Hematopoietic multipotent progenitor cell treated with erythropoietin and hydrocortisone succinate and interleukin-3 and kit ligand, for 6 days (in vitro differentiated cells): ENCODE measurements at places on chromosomes 16 and 17.

DNA sequence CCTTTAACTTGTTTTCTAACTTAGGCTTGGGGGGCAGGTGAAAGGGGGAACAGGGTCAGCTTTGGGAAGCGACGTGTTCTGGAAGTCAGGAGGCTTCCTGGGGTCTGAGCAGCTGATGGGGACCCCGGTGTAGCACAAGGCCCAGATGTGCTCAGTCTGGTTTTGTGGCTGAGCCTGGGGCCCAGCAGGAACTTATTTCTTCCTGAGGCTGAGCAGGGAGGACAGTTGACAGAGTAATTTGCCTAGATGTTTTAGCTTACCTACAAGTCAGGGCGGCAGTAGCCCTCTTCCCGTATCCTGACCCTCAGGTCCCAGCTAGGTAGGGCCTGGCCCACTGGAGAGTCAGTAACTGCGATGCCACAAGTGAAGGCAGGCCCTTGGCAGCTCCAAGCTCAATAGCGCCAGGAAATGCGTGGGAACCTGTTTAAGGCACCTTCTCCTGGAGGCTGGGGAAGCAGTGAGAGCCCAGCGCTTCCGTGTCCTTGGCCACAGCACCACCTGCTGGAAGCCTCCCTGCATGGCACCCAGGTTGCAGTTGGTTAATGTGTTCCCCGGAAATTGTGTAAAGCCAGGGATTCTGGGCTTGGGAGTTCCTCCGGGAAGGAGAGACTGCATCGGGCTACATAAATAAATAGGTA, 5.2 kb downstream of the CCR7 start:
- DNase-seq, result peak; percentile 91

DNA sequence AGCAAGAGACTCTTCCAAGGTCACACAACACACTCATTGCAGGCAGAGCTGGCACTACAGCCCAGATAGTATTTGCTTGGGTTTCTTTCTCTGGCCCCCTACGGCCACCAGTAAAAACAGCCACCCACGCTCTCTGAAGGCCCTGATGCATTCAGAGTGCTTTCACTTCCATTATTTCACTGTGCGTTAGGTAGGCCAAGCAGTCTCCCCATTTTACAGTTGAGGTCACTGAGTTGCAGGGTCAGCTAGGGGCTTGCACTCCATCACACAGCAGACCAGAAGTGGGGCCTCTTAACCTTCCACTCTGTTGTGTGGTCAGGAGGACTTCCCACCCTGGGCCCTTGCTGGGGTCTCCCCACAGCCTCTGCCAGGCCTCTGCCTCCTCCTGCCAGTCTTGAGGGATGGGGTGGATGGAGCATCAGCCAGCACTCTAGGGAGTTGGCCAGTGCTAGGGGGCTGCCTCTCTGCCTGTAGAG, 2.5 kb downstream of the TBX21 start:
- no peak for DNase-seq

GRCh38 chr17:3943240-3943891, 20.9 kb downstream of the ATP2A3 start:
- DNase-seq, result no peak

- DNase-seq, result no peak
Measured at GRCh38 chr16:57358086-57358420, 530 bp upstream of the CCL22 start.

- peak; percentile 88 for DNase-seq
Measured at GRCh38 chr17:32341857-32342602, at the start of gene C17orf75. Gene C17orf75, minus strand, starts transcription at chr17:32342173. Its CDS starts 34 bp downstream, at chr17:32342139.

- no peak for DNase-seq
Measured at GRCh38 chr17:30310562-30310961, 18.8 kb upstream of the BLMH start.

DNA sequence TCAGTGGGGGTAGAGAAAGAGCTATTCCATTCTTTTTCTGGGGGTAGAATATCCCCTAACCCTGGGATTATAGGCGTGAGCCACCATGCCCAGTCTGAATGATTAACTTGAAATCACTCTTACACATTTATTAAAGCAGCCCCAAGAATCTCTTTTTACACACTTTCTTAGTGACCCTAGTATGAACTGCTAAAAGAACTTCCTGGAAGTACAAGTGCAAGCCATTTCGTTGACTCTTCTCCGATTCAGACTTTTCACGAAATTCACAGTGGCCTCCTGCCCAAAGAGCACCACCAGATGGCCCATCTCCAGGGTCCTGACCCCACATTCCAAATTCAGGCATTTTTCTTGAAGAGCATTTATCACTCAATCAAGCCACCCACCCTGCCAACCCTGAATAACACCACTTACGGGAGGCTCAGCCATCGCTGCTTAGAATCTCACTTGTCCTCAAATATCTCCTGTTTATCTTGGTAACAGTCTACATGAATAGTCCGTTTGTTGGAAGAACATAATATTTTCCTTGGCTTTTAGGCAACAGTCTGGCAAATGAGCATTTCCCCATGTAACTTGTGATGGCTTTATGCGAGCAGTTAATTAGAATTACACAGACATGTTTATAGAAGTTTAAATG, 28.0 kb downstream of the ZNF423 start:
- DNase-seq, result no peak

- no peak for DNase-seq
Measured at GRCh38 chr17:78998311-78999055, 11.1 kb downstream of the CANT1 start.

DNA sequence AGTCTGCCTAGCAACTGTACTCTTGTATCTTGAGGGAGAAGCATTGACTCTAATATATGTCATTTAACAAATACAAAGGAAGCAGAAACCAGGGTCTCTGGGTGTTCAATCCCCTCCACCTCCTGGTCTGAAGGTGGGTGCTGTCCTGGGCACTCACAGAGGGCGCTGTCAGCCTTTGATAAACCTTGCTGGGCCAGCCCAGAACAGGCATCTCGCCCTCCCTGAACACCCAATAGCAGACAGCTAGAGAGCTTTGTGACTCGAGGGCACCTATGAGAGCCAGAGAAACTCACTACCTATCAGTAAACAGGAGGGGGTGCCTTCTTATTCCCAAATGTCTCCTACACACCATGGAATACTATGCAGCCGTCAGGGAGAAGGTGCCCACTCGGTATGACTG, 6.4 kb upstream of the PIPOX start:
- no peak for DNase-seq

DNA sequence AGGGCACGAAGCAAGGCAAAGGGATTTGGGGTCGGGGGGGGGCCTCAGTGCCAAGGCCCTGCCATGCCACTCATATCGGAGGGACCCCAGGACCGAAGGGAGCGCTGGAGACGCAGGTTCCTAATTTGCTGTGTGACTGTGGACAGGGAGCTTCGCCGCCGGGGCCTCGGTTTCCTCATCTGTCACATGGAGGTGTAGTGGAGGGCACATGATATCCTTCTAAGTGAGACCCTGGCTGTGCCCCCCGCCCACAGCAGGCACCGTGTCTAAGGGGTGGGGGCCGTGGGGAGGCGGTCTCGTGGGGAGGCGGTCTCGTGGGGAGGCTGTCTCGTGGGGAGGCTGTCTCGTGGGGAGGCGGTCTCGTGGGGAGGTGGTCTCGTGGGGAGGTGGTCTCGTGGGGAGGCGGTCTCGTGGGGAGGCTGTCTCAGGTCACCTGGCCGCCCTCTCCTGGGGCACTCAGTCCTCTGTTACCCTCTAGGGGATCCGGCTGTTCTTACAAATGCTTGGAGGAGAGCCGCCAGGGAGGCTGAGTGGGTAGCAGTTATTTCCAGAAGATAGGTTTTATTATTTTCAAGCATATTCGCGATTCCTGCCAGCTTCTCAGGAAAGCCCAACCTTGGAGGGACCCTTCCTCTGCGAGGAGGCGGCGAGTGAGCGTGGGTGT, 205.0 kb downstream of the NTN1 start:
- DNase-seq, result no peak

GRCh38 chr16:67529582-67530012, 968 bp downstream of the RIPOR1 start:
- DNase-seq, result peak; percentile 45

DNA sequence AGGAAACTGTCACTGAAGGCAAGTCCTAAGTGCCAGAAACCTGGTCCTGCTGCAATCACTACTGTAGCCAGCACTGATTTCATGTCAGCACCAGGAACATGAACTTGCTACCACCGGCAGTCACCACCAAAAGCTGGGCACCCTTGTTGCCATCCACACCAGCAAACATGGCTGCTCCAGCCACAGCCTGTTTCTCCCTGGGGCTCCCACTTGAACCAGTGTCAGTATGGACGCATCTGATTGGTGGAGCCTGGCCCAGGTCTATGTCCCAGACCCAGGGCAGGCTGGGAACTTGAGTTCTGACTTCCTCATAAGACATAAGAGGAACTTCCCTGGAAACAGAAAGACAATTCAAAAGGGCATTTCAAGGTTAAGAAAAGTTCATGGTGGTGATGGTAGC, 56.5 kb downstream of the COPRS start:
- peak; percentile 33 for DNase-seq

- no peak for DNase-seq
Measured at GRCh38 chr16:60027351-60027750, 1293.2 kb upstream of the GOT2 start.

DNA sequence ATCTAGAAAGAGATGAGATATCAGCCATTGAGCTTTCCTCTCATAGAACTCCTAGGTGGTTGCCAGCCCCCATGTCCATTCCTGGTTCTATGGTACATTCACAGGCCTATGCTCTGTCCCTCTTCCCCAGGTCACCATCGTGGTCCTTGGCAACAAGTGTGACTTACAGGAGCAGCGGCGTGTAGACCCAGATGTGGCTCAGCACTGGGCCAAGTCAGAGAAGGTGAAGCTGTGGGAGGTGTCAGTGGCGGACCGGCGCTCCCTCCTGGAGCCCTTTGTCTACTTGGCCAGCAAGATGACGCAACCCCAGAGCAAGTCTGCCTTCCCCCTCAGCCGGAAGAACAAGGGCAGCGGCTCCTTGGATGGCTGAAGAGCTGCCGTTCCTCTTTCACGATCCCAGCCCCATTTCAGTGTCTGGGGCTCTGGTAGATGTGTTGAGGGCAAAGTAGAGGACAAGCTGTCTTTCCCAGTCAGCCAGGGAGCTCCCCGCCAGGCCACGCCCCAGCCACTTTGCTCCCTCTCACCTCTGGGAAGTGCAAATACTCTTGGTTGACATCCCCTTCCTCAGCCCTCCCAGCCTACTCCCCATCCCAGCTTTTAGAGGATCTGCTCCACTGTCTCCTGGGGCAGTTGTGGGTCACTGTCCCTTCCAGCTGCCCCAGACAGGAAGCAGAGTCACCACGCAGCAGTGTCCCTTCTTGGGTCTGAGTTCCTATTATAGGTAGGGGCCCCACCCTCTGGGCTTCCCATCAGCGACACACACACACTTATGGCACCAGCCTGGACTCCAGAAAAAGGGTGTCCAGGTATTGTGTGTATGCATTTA, 3.8 kb downstream of the NKIRAS2 start:
- DNase-seq, result peak; percentile 33

DNA sequence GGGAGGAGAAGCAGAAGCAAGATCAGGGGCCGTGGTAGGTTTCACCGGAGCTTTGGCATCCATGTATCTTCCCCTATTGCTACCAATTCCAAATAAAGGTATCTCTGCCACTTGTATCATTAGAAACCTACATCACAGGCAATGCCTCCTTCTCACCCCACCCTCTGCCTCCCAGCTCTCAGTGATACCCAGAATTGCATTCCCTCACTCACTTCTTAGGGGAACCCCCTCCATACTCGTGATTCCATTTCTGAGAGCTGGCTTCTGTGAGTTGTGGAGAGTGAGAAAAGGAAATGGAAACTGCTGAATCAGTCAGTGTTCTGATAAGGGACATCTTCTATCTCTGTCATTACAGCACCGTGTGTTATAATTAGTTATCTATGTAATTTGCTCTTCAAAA, 2.3 kb upstream of the CCL3 start:
- peak; percentile 52 for DNase-seq

- no peak for DNase-seq
Measured at GRCh38 chr16:69048328-69049120, 56.9 kb upstream of the HAS3 start.

DNA sequence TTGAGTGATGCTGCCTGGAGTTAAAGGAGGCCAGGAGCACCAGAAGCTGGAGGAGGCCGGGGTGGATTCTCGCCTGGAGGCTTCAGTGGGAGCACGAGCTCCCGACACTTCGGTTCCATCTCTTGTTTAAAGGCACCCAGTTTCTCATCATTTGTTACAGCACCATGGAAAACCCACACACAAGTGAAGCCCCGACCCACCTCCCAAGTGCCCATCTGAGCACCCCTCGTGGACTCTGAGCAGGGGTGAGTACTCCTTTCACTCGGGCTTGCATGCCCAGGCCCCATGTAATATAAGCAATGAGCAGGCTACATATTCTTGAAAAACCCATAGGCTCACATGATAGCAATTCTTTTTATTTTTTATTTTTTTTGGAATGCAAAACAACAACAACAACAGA, 196.9 kb upstream of the MAF start:
- DNase-seq, result no peak

GRCh38 chr17:63423251-63423950, 22.7 kb downstream of the CYB561 start:
- no peak for DNase-seq

DNA sequence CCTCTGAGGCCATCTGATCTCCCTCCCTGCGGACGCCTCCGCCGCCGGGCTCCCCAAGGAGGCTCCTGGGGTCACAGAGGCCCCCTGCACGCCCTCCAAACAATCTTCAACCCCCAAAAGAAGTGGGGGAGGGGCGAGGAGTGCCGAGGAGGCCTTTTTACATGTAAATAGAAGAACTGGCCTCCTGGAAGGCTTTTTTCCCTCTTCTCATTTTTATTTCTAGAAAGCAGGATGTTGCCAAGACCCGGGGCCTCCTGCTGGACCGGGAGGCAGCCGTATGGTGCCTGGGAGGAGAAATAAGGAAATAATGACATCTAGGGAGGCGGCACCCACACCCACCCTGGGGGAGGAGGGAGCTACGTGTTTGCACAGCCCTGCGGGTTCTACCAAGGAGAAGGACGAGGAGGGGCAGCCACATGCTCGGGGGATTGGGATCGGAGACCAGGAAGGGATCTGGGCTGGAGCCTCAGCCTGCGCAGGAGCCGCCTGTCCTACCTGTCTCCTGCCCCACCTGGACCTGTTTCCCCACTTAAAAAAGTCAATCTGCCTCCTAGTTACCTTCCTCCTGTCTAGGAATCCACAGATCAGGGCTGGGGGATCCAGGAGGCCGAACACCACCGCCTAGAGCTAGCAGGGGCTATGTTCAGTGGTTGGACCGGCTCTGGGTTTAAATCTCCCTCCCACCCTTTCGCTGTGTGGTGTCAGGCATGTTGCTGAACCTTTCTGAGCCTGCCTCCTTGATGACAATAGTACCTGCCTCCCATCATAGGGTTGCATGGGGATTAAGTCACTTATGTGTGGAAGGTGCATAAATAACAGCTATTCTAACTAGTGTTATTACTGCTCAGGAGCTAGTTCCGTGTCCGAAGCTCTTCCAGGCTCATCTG, 175.7 kb upstream of the GSE1 start:
- DNase-seq, result peak; percentile 41

DNA sequence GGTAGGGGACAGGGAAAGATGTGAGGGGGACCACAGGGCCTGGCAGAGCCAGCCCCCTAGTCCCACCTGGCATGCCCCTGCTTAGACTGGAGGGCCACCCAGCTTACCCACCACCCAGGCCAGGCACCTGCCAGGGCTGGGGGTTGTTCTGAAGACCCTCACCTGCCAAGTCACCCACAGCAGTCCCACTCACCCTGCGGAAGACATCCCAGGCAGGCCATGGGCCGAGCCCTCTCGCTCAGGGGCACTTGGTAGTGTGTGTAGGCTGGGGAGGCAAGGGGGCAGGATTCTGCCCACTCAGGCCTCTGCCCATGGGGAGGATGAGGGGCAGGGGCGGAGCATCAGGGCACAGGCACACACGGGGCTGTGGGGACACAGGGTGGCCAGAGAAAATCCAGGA, 4.0 kb downstream of the PLCD3 start:
- no peak for DNase-seq

- no peak for DNase-seq
Measured at GRCh38 chr16:71569621-71570020, 7.3 kb downstream of the TAT start.
